ENCODE measurements at places on chromosomes 11 and 22. TPM values are rescaled to one million over a fixed set of nuclear protein-coding genes. Genes with fewer than 3 reads are reported as not detected.

DNA sequence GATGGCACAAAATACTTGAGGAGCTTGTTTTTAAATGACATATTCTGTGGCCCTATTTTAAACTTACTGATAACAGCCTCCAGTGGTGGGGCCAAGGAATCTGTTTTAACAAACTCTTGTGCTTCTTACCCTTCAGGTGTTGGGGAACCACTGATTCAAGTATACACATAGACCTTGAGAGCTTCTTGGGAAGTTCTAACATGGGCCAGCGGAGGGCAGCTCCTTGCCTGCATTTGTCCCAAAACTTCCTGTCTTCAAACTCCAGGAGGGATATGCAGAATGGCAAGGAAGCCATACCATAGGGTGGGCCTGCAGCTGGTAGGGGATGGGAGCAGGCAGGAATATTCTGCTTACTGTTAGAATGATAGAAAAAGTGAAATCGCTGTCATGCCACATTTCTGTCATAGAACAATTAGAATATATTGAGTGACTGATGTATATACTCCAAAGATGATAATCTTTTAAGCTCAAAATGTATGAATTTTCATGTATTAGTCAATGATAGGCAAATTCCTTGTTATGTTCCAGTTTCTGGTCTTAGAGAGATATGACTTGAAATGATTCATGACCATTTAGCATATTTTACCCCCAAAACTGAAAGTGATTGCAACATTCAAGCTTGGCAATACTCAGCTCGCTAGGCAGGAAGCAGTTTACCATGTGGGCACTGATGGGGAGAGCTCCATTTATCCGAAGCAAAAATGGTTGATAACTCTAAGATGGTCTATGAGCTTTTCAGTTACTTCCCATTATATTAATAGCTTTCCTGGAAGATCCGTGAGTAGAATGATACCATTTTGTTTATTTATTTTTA lies 9.2 kb downstream of the EXT2 start:
- DNase-seq = no peak

E2F8 gene
- 4.8 TPM for total RNA-seq

DNA sequence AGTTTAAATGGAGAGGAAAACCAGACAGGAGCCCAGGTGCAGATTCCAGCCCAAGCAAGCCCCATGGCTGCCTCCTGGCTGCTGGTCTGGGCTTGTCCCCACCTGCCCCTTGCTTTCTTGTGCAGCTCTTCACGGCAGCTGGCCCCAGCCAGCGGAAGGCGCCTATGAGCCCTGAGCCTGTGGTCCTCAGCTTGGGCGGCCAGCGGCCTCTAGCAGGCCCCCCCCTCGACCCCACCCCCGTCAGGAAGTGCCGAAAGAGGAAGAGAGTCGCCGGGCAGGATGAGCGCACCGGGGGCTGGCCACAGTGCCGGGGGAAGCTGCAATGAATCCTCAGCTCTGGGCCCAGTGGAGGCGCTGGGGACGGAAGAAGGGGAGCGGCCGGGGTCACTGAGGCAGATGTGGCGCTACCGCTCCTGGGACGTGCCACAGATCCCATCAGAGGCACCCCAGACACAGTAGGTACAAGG lies 2.1 kb upstream of the DGKZ start:
- DNase-seq = no peak

BTG4 gene
- not detected for total RNA-seq

- no peak for DNase-seq
Measured at GRCh38 chr22:49088801-49089791, 738.6 kb downstream of the BRD1 start.

All from urinary bladder (tissue), 4 donors.